Activated CD8-positive, alpha-beta memory T cell treated with anti-CD3 and anti-CD28 coated beads, Interleukin-2, amount 10 ng/mL, durations not matched to agents 7 days and 5 days (primary cell): ENCODE measurements at places on chromosomes 11 and 22. TPM values are rescaled to one million over a fixed set of nuclear protein-coding genes. Genes with fewer than 3 reads are reported as not detected.

DNA sequence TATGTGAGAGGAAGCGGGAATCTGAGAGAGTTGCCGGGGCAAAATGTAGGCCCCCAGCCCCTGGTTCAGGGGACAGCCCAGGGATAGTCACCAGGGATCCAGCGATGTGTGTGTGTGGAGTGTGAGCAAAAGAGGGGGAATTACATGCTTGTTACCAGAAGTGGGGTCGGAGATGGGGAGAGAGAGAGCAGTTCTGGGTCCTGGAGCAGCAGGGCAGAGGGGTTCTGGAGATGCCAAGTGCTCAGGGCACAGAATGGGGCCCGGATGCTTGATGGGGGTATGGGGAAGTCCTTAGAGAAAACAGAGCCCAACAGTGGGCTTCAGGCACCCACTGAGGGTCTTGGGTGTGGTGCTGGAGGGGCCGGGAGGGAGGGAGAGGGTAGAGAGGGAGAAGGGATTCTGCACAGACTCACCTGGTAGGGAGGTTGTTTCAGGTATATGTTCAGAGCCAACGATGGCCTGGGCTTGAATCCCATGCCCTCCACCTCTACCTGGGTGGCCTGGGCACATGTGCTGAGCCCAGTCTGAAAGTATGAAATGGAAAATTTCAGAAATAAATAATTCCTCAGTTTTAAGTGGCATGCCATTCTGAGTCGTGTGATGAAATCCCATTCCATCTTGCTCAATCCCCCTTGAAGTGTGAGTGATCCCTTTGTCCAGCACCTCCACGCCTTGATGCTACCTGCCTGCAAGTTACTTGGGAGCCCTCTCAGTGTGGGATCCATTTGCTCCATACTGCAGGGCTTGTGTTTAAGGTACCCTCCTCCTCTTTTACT is 12.4 kb downstream of the SMIM38 start:
- no peak for DNase-seq
- H3K4me1 ChIP-seq = peaks cover 18% of the 10 kb centered on the region
- peaks cover 7% of the 10 kb centered on the region for H3K27me3 ChIP-seq
- no peak overlapping the region for H3K27ac ChIP-seq
- H3K4me3 ChIP-seq = no peak overlapping the region

RBMXL2 gene
- total RNA-seq = not detected

- DNase-seq = no peak
- no peak overlapping the region for H3K4me3 ChIP-seq
- H3K27ac ChIP-seq = no peak overlapping the region
- peaks cover 2% of the 10 kb centered on the region for H3K4me1 ChIP-seq
These were observed 13.4 kb upstream of the PGA3 start for GRCh38 chr11:61189933-61190332.

DNA sequence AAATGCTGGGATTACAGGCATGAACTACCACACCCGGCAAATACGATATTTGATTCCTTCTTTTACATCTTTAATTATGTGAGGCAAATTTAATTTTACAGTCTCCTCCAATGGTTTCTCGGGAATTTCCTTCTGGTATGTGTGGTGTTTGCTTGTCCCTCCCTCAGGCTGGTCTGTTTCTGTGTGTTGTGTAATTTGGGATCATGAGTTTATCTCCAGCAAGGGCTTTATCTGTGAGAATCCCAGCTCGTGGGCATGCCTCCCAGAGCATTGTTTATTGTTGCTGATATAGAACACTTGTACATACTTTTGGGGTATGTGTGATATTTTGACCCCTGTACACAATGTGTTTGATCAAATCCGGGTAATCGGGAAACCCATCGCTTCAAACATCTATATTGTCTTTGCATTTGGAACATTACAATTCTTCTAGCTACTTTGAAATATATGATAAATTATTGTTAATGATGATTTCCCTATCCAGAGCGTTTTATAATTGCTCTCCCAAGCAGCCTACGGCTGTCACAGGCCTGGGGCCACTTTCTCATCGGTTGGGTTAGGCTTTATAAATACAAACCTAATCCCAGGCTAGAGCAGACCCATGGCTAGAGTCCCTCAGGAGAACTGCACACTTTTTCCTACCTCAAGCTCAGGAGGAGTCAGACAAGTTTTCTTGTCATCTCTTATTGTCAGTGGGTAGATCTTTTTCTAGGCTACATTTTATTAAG is 15.0 kb upstream of the PRR5 start:
- no peak for DNase-seq
- peaks cover 44% of the 10 kb centered on the region for H3K4me1 ChIP-seq
- H3K27ac ChIP-seq = no peak overlapping the region
- H3K4me3 ChIP-seq = no peak overlapping the region

ELMOD1 gene
- not detected for total RNA-seq

GRCh38 chr11:50077526-50077925 is 44.9 kb downstream of the OR4C45 start:
- no peaks in the 10 kb centered on the region for H3K36me3 ChIP-seq
- H3K4me3 ChIP-seq = no peak overlapping the region
- H3K4me1 ChIP-seq = no peaks in the 10 kb centered on the region
- DNase-seq = no peak

CARNS1 gene
- total RNA-seq = 1.3 TPM

DNA sequence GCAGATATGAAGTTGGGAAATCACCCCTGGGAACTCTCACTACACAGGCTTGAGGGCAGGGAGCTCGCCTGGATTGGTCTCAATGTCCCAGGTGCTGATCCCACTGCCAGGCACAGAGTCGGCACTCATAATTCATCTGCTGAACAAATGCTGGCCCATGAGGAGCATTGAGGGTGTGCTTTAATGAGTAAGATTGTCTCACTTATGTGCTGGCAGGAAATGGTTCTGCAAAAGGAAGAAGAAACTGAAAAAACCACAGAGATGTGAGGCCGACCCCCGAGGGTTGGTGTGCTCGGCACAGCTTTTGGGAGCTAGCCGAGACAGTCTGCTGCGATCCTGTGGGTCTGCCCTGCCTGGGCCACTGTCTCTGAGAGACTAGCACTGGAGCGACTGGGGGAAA is 9.4 kb downstream of the PLAAT2 start:
- H3K36me3 ChIP-seq = peaks cover 3% of the 10 kb centered on the region
- DNase-seq = peak; percentile 83
- peak overlapping the region; percentile 50 for H3K4me3 ChIP-seq
- H3K4me1 ChIP-seq = peaks cover 51% of the 10 kb centered on the region
- H3K27me3 ChIP-seq = no peaks in the 10 kb centered on the region

A4GALT gene
- 0.52 TPM for total RNA-seq

GRCh38 chr11:61776561-61777075 is 15.8 kb downstream of the TMEM258 start:
- peaks cover 16% of the 10 kb centered on the region for H3K4me1 ChIP-seq
- H3K27me3 ChIP-seq = peaks cover 8% of the 10 kb centered on the region
- H3K4me3 ChIP-seq = no peak overlapping the region

GRCh38 chr11:7031471-7031871 is 11.2 kb downstream of the NLRP14 start:
- no peaks in the 10 kb centered on the region for H3K27me3 ChIP-seq
- no peak overlapping the region for H3K4me3 ChIP-seq

GRCh38 chr11:45388472-45388871 is 102.3 kb upstream of the SYT13 start:
- H3K36me3 ChIP-seq = no peaks in the 10 kb centered on the region
- peaks cover 10% of the 10 kb centered on the region for H3K27me3 ChIP-seq
- no peak for DNase-seq

GRCh38 chr22:45620706-45621105 is 50.9 kb upstream of the ATXN10 start:
- H3K27me3 ChIP-seq = peaks cover 23% of the 10 kb centered on the region
- no peak overlapping the region for H3K27ac ChIP-seq
- H3K4me1 ChIP-seq = peaks cover 8% of the 10 kb centered on the region
- H3K4me3 ChIP-seq = no peak overlapping the region

OR52E8 gene
- total RNA-seq = not detected

GRCh38 chr11:73221996-73222395 is 3.9 kb downstream of the P2RY2 start:
- no peak overlapping the region for H3K4me3 ChIP-seq
- H3K4me1 ChIP-seq = peaks cover 17% of the 10 kb centered on the region
- H3K36me3 ChIP-seq = no peaks in the 10 kb centered on the region
- H3K27ac ChIP-seq = no peak overlapping the region
